Stimulated activated CD4-positive, alpha-beta T cell treated with anti-CD3 and anti-CD28 coated beads, Interleukin-1b, Interleukin-23, amount 100 ng/mL, for 24 hours (primary cell): ENCODE measurements at places on chromosomes 3 and 15.

- no peak for DNase-seq
These were observed 262.7 kb upstream of the GADL1 start for GRCh38 chr3:31157047-31157694.

- DNase-seq: no peak
These were observed 186.3 kb downstream of the SATB1 start for GRCh38 chr3:18238746-18239331.

GRCh38 chr3:129005526-129006303 lies 4.6 kb downstream of the EFCC1 start:
- no peak for DNase-seq

DNA sequence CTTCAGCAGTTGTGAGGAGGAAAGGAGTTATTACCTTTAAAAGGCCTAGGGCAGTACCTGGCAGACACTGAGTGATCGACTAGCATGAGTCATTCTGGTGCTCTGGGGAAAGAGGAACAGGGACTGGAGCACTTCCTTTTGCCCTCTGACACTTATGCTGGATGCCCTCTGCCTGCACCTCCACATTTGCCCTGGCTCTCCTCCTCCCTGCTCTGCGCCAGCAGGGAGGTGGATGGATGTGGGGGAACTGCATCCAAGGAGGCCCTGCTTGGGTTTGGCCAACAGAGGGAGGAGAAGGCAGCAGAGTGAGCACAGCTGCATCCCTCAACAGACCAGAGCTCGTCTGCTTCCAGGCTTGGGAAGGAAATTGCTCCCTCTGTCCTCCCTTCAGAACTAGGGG lies 75.0 kb downstream of the SEMA5B start:
- no peak for DNase-seq

DNA sequence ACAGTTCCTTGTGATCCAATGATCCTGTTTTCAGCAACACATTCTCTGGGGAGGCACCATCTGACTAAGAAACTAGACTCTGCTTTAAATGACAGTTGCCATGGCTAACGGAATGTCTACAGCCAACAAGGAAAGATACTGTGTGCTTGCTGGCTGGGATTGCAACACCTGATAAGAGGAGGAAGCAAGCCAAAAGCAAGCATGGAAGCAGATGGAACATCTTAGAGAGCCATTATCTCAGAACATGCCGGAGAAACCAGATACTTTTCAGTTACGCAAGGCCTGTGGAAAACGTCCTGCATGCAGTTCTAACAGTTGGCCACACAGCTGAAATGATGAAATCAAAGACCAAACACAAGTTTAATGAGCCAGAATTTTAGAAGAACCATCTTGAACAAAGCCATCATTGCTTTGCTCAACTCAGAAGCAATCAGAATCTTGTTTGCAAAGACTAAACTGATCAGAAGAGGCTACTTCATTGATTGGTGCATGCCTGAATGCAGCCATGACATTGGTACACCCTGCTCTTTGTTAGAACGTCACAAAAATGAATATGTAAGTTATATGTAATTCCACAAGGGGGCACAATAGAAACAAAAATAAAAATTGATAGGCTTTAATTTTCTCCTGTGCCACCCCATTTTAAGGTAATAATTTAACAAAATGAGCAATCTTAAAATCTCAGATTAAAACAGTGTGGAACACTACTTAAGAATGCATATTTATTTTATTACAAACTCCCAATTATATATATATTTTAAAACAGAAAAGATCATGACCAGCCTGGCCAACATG lies 50.8 kb downstream of the GXYLT2 start:
- no peak for DNase-seq

- DNase-seq: no peak
These were observed at the start of gene SERPINI2 for GRCh38 chr3:167473863-167474262. SERPINI2 (minus strand) TSS chr3:167474042; CDS start chr3:167471834, 2,208 bp downstream.

- DNase-seq: no peak
These were observed 2.5 kb downstream of the THSD4 start for GRCh38 chr15:71117714-71118305.

DNA sequence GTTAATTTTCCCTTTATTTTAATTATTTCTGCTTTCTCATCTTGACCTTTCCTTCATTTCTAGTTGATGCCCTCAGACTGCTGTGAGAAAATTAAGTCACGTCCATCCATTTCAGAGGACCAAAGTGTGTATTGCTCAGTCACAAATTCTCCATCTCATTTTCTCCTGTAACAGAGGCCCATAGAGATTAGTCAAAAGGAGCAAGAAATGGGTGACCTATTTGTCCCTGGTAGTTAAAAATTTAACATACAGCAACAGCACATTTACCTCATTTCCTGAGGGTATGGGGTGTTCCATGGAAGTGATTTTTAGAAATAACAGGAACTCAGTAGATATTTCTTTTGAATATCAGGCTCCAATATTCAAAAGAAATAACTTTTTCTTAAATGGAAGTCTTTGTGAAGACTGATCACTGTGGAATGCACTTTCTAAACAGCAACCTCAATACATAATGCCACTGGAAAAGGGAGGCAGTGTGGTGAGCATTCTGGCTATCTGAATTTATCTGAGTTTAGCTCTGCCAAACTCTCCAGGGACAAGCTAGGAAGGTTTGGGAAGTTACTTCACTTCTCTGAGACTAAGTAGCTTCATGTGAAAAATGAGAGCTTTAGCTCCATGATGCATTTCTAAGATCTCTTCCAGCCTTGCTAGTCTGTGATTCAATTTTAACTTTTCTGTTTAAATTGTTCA lies 808.2 kb downstream of the SQOR start:
- DNase-seq: no peak
